ENCODE measurements at places on chromosomes 5 and 9.

DNA sequence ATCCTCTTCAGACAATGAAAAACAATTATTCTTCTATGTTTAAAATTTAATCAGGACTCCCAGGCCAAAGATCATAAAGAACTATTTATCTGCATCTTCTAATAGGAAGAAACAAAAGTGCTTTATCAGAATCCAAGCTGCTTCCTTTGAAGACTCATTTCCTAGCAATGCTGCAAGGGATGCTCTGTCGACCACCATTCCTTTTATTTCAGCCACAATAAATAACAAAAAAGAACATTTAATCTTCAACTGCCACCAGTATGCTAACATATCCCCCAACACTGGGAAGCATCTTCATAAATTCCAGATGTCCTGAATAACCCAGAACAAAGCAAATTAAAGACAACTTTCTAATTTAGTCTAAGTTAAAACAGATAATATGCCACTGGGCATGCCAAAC, 68.7 kb downstream of the PKD2L2 start:
- no peak for DNase-seq

DNA sequence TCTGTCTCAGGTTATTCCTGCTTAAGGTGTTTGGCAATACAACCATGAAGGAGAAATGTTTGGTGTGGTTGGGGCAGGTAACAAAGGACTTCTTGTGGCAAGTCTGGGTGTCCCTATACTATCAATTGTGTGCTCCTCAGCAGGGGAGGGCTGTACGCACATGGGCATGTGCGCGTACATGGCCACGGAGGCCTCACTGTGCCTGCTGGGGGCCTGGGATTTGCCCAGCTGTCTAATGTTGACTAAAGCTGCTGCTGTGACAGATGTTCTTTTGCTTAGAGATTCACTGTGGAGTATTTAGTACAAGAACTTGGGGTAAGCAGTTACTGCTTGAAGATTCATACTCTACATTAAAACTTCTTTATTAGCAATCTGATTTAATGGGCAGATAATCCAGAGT, 97.5 kb downstream of the HSPA4 start:
- DNase-seq: no peak

DNA sequence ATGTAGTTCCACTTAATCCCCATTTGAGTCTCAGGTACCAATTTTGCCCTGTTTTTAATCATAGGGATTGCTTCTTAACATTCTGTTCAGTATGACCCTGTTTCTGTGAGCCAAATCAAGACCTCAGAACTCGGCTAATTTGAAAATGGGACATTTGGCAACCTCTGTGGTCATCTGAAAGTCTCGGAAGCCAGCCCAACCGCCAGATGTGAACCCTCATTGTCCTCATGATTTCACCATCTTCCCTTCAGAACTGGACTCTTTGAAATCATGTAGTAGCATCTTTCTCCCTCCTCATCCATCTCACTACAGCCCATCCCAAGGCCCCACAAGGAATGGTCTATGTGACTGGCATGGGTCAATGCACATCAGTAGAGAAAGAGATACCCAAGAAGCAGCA, 88.9 kb downstream of the S1PR3 start:
- no peak for DNase-seq

GRCh38 chr9:19113964-19114679, 11.4 kb upstream of the HAUS6 start:
- DNase-seq: no peak

DNA sequence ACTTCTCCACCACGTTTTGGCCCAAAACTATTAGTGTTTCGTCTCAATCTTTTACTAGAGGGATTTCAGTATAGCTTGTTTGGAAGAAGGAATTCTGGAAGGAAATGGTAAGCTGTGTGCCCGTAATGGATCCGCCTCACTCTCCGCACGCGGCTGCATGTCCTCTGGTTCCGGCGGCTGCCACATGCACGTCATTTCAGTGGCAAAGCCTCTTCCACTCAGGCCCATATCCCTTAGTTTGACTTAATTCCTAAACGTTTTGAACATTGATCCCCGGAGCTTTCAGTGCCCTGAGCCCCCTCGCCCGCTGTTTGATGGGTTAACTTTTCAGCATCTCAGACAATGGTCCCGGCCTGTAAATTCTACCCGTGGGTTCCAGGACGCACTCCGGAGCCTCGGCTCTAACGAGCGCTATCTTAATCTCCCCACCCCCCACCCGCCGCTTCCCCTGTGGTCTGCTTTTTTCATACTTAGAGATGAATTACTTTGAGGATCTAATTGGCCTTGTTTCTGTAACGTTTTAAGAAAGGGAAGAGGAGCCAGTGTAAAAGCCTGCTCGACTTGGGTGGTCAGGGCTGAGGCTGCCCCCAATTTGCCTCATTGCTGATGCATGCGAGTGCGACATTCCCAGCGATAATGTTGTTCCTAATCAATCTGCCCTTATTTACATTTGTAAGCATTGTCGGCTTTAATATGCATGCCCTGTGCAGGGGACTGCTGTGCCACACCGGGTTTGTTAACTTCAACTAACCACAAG, 4.6 kb downstream of the PTCH1 start:
- no peak for DNase-seq

GRCh38 chr9:21653091-21653490, 149.3 kb upstream of the MTAP start:
- DNase-seq: no peak

DNA sequence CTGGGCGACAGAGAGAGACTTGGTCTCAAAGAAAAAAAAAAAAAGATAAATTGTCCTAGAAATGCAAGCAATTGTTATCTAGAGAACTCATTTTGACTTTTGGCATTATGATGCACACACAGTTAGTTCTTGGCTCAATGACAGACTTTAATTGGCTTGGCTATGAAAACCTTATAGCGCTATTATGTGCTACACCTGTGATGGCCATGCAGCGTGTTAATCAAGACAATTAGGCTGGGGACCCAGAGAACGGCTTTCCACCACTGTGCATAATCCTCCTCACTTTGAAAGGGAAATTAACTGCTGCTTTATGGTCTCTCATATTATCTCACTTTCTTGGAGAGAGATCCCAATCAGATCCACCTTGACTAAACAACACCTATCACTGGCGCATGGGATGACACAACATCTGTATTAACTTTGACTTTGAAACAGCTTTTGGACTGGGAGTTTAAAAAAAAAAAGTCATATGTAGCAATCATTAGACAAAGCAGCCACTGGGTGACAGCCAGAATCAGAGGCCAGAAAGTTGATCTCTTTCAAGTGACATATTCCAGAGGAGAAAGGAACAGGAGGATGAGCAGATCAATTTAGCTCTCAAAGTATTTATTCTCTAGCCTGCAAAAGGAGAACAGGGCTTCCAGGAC, 132.5 kb downstream of the PPP2R2B start:
- no peak for DNase-seq

- DNase-seq: no peak
Measured at GRCh38 chr9:85248514-85249312, 493.0 kb downstream of the AGTPBP1 start.

DNA sequence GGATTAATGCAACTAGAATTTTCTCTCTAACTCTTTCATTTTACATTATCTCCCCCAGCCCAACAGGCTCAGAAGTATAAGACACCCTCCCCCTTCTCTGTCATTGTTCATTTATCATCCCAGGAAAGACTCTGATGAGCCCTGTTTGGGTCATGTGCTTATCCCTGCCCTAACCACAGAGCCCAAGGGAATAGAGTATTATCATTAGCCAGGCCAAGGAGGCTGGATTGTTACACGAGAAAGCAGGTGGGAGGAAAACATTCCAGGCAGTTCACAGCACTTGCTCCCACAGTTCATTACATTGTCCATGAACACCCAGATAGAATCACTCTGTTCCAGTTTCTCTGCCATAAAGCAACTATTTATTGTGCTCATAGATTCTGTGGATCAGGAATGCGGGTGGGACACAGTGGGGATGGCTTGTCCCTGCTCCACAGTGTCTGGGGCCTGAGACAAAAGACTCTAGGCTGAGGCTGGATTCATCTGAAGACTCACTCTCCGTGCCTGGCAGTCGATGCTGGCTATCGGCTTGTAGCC, 59.5 kb upstream of the TMEM215 start:
- DNase-seq: no peak

- DNase-seq: no peak
Measured at GRCh38 chr5:170049713-170050112, 56.0 kb upstream of the FOXI1 start.

GRCh38 chr5:143434261-143435209, 31.0 kb upstream of the NR3C1 start:
- peak; percentile 10 for DNase-seq

DNA sequence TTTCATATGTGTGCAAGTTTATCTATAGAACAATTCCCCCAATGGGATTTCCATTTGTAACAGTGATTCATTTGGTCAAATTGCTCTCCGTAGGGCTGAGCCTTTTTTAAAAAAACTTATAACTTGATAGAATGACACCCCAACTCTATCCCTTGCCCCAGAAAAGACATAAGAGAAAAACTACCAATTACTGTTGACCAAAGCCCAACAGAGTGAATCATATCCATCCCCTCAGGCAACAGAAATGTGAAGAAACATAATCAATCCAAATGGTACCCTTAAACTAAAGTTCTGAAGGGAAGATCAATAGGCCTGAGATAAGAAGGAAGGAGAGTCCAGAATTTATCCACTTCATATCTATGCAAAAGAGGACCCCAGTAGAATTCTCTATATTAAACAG, 17.8 kb downstream of the TICAM2 start:
- DNase-seq: no peak

DNA sequence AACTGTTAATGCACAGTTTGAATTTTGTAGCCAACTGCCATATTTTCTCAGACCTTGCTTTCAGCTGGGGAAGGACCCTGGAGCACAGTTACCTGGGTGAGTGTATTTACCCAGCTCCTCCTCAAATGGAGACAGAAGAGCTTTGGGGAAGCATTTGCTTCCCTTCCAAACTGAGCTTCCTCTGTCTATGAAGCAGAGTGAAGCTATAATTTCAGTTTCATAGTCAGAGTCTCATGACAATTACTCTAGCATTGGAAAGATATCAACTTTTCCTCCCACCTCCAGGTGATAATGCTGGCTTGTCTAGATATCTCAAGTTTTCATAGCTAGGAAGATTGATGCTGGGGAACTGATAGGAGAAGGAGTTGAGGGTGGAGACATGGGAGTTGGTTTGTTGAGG, 406.4 kb upstream of the CLINT1 start:
- no peak for DNase-seq

DNA sequence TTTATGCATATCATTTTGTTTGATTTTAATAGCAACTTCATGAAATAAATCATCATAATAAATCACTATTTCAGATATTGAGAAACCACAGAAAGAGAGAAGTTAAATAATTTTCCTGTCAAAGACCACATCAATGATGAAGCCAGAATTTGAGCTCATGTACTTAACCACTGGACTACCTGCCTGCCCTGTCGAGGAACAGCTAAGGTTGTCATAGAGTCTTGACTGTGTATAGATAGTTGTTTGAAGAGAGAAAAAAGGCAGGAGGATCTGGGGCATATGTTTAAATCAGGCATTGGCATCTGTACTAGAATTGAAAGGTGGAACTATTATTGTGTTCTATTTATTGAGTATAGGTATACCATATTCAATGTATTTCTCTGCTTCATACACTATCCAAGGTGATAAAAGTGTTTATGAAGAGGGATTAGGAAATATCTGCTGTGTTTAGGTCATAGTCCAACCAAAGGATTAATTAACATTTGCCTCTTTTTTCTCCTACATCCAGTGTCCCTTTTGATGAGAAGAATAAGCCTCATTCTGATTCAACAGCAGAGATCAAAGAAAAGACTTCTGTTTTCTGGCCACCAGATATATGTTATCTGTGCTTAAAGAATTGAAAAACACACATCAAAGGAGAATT, 37.3 kb upstream of the CDKN2B start:
- no peak for DNase-seq

DNA sequence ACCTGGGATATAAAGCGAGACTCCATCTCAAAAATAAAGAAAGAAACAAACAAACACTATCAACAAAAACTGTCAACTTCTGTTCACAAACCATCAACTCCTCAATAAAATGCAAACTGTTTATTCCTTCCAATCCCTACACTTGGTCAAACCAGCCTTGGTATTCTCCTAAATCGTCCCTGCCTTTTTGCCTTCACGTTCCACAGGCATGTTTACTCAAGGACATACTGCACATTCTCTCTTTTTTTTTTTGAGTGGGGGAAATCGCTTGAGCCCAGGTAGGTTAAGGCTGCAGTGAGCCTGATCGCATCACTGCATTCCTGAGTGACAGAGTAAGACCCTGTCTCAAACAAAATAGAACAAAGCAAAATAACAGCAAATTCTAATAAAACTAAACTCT, 13.0 kb downstream of the UBAP2 start:
- DNase-seq: no peak

DNA sequence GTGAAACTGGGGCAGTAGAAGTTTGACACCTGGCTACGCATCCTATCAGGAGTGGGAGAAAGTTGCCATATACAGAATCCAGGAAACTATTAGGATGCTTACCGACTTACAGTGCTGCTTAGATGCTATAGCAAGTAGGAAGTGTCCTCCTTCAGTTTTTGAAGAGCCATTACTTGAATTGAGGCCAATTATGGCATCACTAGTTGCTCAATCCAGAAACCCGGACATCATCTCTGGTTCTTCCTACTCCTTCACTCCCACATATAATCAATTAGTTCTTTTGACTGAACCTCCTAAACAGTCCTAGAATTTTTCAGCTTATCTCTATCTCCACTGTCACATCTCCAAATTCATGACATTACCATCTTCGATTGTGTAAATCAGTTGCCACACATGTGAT, 41.8 kb upstream of the UGCG start:
- DNase-seq: no peak

DNA sequence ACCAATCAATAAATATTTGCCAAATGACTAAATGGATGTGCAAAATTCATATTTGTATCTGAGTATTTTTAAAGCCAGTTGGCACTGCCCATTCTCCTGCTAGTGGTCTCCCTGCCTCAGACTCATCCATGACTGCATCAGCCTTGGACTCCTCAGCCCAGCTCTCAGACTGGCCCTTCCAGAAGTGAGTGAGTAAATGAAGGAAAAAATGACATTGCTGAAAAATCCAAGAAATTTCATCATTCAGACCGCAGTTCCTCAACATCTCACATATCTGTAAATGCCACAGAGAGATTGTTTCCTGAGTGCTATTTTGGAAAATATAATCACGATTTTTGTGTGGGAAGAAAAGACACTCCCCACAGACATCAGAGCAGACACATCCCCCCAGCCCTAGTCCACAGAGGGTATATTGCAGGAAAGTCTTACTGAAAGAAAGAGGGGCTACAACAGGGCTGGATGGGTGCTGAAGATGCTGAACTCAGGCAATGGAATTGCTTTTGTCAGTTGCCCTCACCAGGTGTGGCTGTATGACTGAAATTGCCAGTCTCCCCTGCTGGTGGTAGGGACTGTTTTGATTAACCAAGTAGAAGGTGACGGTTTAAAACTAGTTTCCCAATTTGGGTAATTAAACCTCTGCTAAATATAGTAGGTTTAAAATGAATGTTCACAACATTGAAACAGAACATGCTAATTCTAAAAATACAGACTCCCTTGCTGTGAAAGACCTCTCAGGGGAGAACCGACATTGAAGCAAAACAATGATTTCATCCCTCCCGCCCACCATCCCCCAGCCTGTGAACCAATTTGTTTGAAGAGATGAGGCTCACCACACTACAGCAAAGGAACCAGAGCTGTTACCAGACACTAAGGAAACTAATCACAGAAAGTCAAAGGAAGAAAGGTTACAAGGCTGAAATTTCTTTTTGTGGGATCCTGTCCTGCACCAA, 158.8 kb downstream of the DEPDC1B start:
- no peak for DNase-seq

- no peak for DNase-seq
Measured at GRCh38 chr9:78357165-78357873, 60.4 kb downstream of the PSAT1 start.

GRCh38 chr9:137198051-137198901, 2.3 kb downstream of the TPRN start:
- no peak for DNase-seq

- DNase-seq: no peak
Measured at GRCh38 chr9:37549527-37549926, 26.7 kb downstream of the FBXO10 start.
